Hepatic stellate cell (primary cell): ENCODE measurements at places on chromosomes 6 and 20.

GRCh38 chr6:109362102-109362884, 20.0 kb downstream of the CD164 start:
- no peak for DNase-seq

DNA sequence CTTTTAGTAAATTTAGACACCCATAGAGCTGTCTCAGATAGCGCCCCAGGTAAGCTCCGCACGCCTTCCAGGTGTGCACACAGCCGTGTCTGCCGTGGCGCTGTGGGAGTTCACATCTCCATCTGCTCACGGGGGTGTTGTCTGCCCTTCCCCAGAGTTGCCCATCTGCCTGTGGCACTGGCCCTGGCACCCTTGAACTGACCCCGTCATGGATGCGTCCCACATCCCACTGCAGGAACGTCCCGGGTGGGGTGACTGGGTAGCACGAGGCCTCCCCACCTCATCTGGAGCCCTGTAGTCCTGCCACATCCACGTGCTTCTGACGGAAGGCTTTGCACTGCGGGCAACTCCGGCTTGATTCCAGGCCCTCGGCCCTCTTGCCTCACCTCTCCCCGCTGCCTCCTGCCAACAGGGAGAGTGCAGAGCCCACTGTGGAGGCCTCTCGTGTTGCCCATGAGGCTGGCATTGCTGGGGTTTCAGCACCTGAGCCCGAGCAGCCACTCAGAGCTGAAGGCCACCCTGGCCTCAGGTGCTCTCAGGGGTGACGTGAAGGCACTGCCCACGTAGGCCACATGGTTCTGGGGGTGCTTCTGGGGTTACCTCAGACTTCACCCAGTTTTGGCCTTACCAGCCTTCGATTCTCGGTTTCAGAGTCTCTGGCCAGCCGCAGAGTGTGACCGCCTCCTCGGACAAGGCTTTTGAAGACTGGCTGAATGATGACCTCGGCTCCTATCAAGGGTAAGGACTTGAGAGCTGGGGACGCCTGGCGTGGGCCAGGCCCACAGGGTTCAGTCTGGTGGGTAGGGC, 5.1 kb downstream of the ARFGAP1 start:
- DNase-seq: no peak

DNA sequence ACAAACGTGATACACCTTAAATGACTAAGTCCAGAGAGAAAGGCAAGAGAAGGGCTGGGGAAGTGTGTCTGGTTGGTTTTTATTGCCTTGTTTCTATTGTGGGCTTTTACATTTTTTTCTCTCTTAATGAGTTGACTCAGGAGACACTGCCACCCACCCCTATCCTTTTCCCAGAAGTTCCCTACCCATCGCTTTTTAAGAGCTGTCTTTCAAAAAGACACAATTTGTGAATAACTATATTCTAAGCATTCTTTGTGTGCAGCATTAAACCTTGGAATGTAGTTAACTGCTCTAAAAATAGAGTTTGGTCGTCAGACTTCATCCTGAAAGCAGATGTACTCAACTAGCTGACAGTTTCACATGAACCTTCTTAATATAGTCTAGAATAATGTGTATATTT, 174.9 kb downstream of the ISM1 start:
- no peak for DNase-seq

- DNase-seq: no peak
These were observed 10.2 kb downstream of the NAPB start for GRCh38 chr20:23410916-23411695.

DNA sequence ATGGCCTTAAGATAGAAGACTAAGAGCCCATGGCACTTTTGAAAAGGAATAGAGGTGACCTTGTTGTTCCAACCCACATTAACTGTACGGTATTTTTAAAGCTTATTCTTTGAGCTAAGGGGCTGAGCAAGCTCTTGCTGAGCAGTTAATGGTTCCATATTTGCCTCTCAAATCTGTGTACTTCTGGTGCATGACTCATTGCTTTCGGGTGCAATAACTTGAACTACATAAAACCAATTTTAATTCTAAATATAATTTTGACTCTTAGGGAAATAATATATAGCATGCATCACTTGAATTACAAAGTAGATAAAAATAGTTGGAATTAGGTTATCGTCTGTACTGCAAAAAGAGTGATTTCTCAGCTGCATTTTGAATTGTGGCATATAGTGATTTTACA, 348.1 kb upstream of the CITED2 start:
- peak; percentile 8 for DNase-seq

- DNase-seq: no peak
These were observed 63.6 kb downstream of the CDS2 start for GRCh38 chr20:5190444-5190843.

GRCh38 chr20:3749087-3749688, 16.7 kb downstream of the HSPA12B start:
- DNase-seq: no peak

GRCh38 chr20:57999465-58000111, 228.9 kb downstream of the ANKRD60 start:
- DNase-seq: no peak

DNA sequence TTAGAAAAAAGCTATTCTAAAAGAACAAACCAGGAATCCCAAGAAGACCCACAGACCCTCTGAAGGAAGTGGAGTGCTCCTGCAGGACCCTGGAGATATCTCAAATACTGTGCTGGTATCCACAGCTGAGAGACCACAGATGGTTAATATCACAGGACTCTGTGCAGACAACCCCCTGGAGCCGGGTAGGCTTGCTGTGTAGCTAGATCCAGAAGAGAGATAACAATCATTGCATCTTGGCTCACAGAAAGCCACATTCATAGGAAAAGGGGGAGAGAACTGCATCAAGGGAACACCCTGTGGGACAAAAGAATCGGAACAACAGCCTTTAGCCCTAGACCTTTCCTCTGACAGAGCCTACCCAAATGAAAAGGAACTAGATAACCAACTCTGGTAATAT, 689.5 kb downstream of the PHF3 start:
- DNase-seq: no peak

DNA sequence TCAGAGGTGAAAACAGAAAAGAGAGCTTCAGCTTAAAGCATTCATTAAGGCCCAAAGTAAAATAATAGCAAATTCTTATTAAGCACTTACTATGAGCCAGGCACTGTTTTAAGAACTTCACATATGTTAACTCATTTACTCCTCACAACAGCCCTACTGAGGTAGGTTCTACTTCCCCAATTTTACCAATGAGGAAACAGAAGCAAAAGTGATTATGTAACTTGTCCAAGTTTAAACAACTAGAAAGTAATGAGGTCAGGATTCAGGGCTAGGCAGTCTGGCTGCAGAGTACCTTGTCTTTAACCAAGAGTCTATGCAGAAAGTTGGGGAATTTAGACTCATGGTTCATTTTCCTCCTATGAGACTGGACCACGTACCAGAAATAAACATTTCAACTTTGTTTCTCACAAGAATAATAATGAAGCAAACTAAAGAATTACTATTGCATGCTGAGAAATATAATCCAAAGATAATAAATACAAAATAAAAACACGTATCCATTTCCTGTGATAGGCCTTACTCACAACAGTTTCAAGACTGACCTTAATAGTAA, 3.8 kb downstream of the COL21A1 start:
- DNase-seq: no peak

DNA sequence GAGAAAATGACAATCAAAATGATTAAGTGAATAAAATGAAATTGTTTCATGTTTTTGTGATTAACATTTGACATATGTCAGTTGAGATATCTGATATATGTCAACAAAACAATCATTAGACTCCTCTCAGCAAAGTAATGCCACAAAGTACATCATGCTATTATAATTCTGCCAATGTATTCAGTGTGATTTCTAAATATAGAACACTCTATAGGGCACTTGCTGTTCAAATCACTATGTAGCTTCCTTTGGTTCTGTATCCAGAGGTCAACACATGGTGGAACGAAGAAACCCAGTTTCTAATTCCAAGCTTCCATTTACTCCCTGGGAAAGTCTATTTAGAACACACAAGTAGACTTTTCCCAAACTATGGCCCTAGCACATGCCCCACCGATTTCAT, 227.5 kb upstream of the FAM83B start:
- no peak for DNase-seq

GRCh38 chr6:52667572-52667971, 3.3 kb upstream of the TMEM14A start:
- no peak for DNase-seq

GRCh38 chr20:34363465-34364222, 571 bp downstream of the ITCH start:
- DNase-seq: peak; percentile 58

GRCh38 chr6:96917098-96917497, 7.4 kb upstream of the KLHL32 start:
- DNase-seq: no peak

DNA sequence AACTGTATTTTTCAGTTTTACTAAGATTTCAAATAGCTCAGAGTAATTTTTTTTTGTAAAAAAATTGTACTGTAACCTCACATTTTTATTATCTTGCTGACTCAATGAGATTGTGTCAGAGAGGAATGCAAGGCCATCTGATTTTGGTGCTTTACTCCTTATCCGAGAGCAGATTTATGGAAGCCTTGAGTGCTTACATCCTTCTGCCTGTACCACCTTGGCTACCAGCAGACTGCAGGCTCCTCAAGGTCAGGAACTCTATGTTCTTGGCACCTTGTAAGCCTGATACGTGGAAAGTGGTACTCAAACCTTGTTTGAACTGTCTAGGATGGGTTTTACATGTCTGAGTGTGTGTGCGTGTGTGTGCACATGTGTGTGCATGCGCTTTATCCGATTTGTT, 80.1 kb upstream of the MLIP start:
- DNase-seq: no peak

DNA sequence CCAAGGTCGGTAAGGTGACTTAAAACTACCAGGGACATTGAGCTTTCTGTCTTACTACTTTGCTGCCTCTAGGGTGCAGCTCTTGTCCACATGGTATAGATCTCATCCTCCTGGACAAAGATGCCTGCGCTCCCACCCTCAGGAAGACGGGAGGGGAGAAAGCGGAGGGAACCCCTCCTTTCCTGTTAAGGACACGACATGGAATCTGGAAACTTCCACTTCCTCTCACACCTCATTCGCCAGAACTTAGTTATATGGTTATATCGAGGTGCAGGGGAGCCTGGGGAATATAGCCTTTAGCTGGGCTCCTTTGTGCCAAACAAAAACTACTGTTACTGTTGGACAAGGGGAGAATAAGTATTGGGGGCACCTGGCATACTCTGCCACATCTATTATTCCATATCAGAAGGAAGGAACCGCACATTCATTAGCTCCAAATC, 224.3 kb upstream of the TSHZ2 start:
- DNase-seq: no peak

DNA sequence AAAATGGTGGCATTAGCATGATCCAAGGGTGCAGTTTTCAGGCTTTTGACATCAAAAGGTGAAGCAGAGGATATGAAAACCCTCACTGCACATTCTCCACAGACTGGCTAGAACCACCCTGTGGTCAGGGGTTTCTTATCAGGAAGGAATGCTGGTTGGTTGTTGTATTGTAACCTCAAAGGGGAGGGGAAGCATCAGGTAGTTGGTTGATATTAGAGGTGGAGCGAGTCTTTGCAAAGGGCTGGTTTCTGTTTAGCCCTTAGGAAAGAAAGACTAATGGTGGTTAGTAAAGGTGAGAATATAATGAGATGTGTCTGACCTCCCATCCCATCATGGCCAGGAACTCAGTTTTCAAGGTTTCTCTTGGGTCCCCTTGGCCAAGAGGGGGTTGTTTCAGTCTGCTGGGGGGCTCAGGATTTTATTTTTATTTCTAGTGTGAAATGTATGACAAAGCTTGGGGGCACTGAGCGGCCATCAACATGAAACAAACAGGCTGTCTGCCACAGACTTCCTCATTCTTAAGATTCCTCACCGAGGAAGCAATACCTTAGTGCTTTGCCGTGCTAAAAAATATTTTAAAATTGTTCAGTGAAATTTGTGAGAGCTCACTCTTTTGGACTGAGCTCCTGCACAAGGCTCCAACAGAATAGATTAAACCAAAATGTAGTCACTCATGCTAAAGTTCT, 47.5 kb upstream of the PROKR2 start:
- no peak for DNase-seq

- DNase-seq: peak; percentile 73
These were observed 47.6 kb upstream of the MYL9 start for GRCh38 chr20:36493801-36494114.

GRCh38 chr6:89910902-89911240, 16.6 kb downstream of the GJA10 start:
- DNase-seq: no peak

GRCh38 chr20:43953919-43954592, 39.4 kb downstream of the TOX2 start:
- DNase-seq: no peak

DNA sequence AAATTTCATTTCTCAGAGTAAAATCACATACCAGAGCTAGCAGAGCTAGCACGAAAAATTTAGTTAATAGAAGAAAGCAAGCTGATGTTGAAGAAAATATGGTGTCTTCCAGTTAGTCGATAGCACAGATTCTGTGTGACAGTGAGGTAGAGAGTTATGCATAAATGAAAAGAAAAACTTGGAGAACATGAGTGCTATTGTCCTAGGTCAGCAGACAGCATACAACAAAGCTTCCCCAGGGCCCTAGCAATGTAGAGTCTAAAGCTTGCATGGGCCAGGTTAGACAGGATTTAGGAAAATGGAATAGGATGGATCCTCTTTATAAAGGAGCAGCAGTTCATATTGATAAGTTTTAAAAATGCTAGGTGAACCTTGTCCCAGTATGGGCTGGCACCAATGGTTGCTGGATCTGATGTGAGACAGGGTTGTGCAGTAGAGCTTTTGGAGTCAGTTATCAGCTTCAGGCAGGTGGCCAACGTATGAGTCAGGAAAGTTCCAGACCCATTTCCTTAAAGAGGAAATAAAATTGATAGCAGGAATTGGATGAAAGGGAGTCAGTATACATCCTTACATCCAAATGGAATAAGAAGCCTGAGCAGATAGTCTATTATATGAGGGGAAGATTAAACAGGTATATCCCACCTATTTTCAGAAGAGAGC, 277.2 kb downstream of the FRK start:
- DNase-seq: no peak

- DNase-seq: no peak
These were observed 21.9 kb downstream of the ATXN1 start for GRCh38 chr6:16739329-16739801.

- no peak for DNase-seq
These were observed 381.6 kb downstream of the LAMA2 start for GRCh38 chr6:129264480-129265045.

DNA sequence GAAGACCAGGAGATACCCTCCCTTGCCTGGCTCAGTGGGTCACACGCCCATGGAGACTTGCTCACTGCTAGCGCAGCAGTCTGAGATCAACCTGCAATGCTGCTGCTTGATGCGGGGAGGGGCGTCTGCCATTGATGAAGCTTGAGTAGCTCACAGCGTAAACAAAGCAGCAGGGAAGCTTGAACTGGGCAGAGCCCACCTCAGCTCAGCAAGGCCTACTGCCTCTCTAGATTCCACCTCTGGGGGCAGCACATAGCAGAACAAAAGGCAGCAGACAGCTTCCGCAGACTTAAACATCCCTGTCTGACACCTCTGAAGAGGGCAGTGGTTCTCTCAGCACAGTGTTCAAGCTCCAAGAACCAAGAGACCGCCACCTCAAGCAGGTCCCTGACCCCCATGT, 271.3 kb downstream of the ESR1 start:
- DNase-seq: no peak
